Muscle of leg (tissue), 16 donors: ENCODE measurements at places on chromosomes 1 and 21. TPM values are rescaled to one million over a fixed set of nuclear protein-coding genes. Genes with fewer than 3 reads are reported as not detected.
A peak's percentile ranks its signal among the peaks of the same experiment; 100 is the strongest.

GRCh38 chr1:197672347-197672746 is 102.9 kb downstream of the DENND1B start:
- no peak for DNase-seq

GRCh38 chr1:218811497-218811896 is 362.2 kb upstream of the LYPLAL1 start:
- peak; percentile 25 for DNase-seq

GRCh38 chr21:45871616-45872236 is 109.8 kb upstream of the COL6A1 start:
- DNase-seq: no peak

DNA sequence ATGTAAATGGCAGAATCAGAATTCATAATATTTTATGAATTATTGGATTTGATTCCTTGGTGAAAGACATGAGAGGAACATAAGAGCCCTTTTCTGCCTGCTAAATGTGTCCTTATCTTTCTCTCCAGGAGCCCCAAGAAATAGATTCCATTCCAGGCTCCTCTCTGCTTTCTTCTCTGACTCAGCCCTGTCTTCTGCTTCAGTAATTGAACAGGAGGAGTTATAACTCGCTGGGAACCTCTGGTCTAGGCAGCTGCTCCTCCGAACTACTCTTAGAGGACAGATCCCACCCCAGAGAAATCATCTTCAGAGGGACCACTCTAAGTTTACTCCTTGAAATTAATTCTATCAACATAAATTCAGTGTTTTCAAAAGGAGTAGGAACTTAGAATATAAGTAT is 78.4 kb downstream of the RGS21 start:
- no peak for DNase-seq

GRCh38 chr1:93255222-93256079 is 74.9 kb downstream of the CCDC18 start:
- DNase-seq: no peak

DNA sequence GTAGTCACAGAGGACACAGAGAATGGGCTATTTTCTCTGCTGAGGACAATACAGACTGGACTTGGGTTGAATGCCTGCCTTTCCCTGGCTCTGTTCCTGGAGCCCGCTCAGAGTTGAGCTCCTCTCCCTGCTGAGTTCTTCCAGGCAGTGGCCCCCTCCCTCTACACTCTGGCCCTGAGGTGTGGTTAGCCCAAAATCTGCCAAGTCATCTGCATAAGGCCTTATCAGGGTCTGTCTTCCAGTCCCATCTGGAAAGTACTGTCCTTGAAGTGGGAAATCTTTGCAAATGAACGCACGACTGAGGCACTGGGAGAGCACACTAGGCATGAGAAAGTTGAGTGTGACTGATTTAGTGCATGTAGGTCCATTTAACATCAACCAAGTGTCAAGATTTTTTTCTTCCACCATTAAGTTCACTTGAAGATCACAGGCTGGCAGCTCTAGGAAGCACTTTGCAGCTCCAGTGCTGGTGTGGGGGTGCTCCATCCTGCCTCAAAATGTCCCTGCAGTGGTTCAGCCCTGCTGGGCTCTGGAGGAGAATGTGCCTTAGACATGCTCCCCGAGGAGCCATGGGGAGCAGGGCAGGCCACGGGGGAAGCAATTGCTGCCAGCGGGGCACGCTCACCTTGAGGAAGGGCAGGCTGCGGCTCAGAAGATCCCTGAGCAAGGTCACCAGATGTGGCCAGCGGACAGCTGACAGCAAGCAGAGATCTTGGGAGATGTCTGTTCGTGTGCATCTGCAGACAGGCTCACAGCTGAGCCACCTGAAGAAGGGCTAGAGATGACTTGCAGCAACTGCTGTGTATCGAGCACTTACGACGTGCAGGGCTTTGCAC is 41.5 kb downstream of the IER5 start:
- DNase-seq: no peak

- peak; percentile 91 for DNase-seq
Measured at GRCh38 chr1:32066489-32066873, 6.3 kb upstream of the TMEM39B start.

The AGBL4 gene
- 0.12 TPM for polyA plus RNA-seq

DNA sequence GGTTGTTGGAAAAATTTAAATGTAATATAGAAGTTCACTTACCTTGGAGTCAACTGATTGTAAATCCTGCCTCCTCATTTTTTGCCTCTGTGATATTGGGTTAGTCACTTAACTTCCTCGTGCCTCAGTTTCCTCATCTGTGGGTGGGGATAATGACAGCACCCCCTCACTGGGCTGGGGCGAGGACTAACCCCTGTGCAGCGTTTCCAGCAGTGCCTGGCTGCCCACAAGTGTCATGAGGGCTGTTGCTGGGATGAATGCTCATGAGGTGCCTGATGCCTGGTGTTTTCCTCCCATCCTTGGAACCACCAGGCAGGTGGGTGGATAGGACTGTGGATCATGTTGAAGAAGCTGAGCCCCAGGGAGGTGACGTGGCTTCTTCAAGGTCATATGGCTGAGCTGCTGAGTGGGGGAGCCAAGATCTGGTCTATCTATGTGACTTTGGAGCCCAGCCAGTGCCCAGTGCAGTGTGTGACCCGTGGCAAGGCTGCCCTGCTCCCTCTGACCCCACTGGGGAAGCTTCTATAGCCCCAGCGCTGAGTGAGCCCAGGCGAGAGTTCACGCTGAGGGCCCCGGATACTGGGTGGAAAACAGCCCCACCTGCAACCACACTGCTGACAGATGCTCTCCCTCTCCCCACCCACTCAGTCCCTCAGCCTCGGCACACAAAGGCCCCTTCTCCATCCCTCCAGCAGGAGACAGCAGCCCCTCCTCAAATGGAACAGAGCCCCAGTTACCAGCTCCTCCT is 446.0 kb downstream of the PTPRU start:
- DNase-seq: no peak

DNA sequence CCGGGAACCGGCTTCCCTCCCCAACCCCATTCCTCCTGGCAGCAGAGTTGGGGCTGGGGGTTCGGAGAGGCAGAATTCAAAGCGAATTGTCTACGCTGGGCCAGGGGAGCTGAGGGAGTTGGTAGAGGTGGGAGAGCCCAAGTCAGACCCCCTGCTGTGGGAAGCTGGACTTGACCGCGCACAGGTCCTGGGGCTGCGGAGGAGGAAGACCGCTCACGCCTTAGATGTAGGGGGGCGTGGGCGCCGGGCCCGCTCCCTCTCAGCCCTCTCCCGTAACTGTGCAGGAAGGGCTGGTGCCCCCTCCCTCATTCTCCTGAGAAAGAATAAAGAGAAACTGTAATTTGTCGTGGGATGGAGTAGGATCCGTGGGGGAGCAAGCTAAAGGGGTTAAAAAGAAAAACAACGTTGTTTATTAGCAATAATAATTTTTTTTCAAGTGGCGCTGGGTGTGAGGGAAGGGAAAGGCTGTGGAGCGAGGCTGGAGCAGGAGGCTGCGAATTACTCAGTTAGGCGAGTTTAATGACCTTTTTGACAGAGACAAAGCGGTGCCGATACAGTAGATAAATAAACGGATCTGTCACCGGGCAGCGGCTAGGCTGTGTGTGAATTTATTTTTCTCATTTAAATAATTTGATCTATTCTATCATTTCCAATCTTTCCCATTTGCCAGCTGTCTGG is 838 bp upstream of the GRIK3 start:
- DNase-seq: no peak

The LCE1A gene
- polyA plus RNA-seq: not detected

The RNU1-4 gene
- not detected for polyA plus RNA-seq

- DNase-seq: no peak
Measured at GRCh38 chr1:55441489-55441888, 226.3 kb upstream of the USP24 start.

The DPT gene
- polyA plus RNA-seq: 42.5 TPM

The PRKAA2 gene
- polyA plus RNA-seq: 26.3 TPM

- DNase-seq: no peak
Measured at GRCh38 chr21:46180778-46181391, 3.4 kb downstream of the SPATC1L start.

DNA sequence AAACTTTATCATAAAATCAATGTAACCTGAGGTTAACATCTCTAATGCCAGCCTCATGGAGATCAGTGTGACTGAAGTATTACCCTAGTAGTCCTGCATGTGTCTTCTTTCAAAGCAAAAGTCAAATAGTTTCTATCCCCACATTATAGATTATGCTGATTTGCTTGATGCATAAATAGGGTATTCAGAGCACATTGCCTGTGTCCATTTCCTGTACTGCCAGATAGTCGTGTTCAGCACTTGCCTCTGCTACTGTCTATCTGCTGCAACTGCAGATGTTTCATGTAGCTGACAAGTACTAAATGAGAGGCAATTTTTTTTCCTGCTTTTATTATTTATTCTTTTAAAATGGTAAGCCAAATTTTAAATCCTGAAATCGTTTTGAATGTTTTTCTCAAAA is 348.7 kb downstream of the CHRM3 start:
- DNase-seq: peak; percentile 17

- DNase-seq: peak; percentile 54
Measured at GRCh38 chr1:215992620-215993019, 425.5 kb downstream of the KCTD3 start.

DNA sequence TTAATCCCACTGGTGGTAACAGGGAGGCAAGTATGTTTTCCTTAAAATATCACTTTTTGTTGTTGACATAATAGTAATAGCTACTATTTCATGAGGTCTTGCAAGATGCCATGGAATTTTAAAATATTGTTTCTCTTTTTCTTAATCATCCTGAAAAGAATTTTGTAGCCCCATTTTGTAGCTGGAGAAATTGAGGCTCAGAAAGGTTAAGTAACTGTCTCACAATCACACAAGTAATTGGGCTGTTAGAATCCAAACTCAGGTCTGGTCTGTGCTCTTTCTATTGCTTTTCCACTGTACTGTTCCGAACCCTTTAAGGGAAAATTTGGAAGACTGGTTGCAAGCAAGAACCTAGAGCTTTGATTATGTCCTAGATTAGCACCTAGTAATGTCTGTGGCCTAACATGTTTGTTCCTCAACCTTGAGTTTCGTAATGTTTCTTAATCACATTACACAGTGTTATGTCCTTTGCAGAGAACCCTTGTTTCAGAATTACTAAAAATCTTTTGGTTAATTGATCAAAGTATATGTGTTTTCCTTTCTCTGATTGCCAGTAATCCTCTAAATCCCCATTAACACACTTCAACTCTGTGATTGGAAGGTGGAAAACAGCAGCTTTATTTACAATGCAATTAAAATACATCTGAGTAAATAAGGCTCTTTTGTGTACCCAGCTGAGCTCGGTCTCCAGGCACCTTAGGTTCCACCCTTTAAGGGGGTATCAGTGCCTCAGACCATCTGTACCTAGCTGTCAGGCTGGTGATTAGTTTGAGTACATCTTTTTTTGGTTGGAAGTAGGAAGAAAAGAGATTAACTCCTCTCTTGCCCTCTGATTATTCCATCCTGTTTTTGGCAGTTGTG is 10.4 kb downstream of the LRRC42 start:
- no peak for DNase-seq

DNA sequence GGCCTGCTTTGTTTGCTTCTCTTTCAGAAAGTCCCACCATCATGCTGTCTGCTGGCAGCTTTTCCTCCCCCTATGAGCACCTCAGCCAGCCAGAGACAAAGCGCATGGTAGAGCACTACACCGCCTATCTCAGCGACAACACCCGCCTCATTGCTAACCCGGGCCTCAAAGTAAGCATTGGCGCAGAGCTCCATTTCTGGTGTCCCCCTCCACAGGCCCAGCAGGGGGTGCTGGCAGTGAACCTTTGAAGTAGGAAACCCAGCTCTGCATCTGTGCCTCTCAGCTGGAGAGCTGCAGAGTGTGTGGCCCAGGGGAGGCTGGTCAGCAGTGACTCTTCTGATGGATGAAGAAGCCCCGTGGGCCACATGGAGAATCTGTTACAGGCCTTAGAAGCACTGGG is 81.2 kb upstream of the RAVER2 start:
- DNase-seq: no peak

The GRIK3 gene
- 3.3 TPM for polyA plus RNA-seq

The LEPROT gene
- polyA plus RNA-seq: 59.4 TPM

The YOD1 gene
- polyA plus RNA-seq: 4.2 TPM

The PRKCZ gene
- 5.5 TPM for polyA plus RNA-seq

The GNAT2 gene
- polyA plus RNA-seq: not detected

The SYTL1 gene
- 0.76 TPM for polyA plus RNA-seq

- DNase-seq: no peak
Measured at GRCh38 chr1:2777424-2778219, 23.9 kb downstream of the TTC34 start.

The PDZK1 gene
- 3.2 TPM for polyA plus RNA-seq

GRCh38 chr1:157384258-157384657 is 168.1 kb downstream of the FCRL5 start:
- no peak for DNase-seq

DNA sequence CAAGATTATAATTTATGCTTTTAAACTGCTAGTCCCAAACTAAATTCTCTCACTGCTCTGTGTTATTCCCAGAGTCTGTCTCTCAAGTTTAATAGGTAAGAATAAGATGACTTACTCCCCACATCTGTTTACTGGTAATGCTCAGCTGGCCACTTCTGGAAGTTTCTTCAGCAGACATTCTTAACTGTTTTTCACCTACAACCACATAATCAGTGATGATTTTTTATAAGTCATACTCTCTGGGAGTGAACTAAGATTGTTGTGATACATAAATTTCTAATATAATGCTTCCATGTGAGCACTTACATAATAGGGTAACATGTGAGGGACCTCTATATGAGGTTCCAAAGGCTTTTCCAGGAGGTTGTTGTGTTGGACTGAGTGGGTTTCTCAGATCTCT is 8.7 kb downstream of the SLAMF7 start:
- DNase-seq: no peak

The PCP4L1 gene
- polyA plus RNA-seq: 0.13 TPM

DNA sequence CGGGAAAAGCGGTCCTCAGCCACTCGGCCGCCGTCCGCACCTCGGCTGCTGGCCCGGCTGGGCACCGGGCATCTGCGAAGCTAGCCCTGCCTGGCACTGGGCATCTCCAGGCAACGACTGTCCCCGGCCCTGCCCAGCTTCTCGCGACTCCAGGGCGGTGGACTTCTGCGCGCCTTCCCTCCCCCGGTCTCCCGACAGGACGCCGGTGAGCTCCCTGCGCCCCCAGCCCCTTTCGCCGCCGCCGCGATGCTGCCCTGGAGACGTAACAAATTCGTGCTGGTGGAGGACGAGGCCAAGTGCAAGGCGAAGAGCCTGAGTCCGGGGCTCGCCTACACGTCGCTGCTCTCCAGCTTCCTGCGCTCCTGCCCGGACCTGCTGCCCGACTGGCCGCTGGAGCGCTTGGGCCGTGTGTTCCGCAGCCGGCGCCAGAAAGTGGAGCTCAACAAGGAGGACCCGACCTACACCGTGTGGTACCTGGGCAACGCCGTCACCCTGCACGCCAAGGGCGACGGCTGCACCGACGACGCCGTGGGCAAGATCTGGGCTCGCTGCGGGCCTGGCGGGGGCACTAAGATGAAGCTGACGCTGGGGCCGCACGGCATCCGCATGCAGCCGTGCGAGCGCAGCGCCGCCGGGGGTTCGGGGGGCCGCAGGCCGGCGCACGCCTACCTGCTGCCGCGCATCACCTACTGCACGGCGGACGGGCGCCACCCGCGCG is 514 bp downstream of the FAM43B start:
- no peak for DNase-seq

GRCh38 chr1:113242481-113242880 is 147.8 kb upstream of the MAGI3 start:
- DNase-seq: no peak

GRCh38 chr1:66452982-66453381 is 81.0 kb upstream of the SGIP1 start:
- no peak for DNase-seq

- no peak for DNase-seq
Measured at GRCh38 chr1:16095447-16095846, 22.0 kb upstream of the FAM131C start.

The OR2T35 gene
- polyA plus RNA-seq: not detected

The CYP4A11 gene
- polyA plus RNA-seq: not detected

The KRTAP19-3 gene
- polyA plus RNA-seq: not detected
